ENCODE measurements at places on chromosomes 1 and 21. TPM values are rescaled to one million over a fixed set of nuclear protein-coding genes. Genes with fewer than 3 reads are reported as not detected.

DNA sequence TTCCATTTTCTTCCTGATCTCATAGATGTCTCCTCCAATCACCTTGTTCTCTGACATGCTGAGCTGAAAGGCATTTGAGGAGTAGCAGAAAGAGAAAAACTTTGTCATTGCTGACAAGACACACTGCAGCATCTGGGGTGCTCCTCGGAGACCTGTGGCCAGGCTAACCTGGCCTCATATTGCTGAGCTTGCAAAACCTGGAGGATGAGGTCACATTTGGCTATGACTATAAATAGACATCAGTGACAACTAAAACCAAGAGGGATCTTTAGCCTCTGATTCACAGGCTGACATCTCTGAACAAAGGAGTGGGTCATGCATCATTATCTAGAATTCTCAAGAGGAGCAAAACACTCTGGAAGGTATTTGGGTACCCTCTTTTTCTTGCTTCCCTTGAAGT, 83.7 kb downstream of the PROX1 start:
- no peak for DNase-seq

The HOOK1 gene
- not detected for total RNA-seq

The SLC30A10 gene
- total RNA-seq: under 0.01 TPM

The ADCY10 gene
- not detected for total RNA-seq

The OR6N1 gene
- not detected for total RNA-seq

All from pulmonary artery endothelial cell (primary cell).